ENCODE measurements at places on chromosomes 3 and 15. TPM values are rescaled to one million over a fixed set of nuclear protein-coding genes. Genes with fewer than 3 reads are reported as not detected.

The RHCG gene
- total RNA-seq: not detected

The PLCB2 gene
- 70.7 TPM for total RNA-seq

- no peak overlapping the region for H3K27ac ChIP-seq
- DNase-seq: no peak
- H3K27me3 ChIP-seq: no peaks in the 10 kb centered on the region
- peaks cover 37% of the 10 kb centered on the region for H3K4me1 ChIP-seq
- no peak overlapping the region for H3K4me3 ChIP-seq
- H3K36me3 ChIP-seq: peaks cover 2% of the 10 kb centered on the region
Observed at GRCh38 chr3:57793737-57794187, 37.7 kb downstream of the SLMAP start.

- H3K4me3 ChIP-seq: no peak overlapping the region
- no peaks in the 10 kb centered on the region for H3K27me3 ChIP-seq
- no peak overlapping the region for H3K27ac ChIP-seq
- DNase-seq: no peak
- H3K4me1 ChIP-seq: peaks cover 17% of the 10 kb centered on the region
Observed at GRCh38 chr15:63837032-63837431, 3.3 kb upstream of the HERC1 start.

GRCh38 chr15:77497110-77497737 lies 76.5 kb downstream of the HMG20A start:
- H3K4me1 ChIP-seq: peaks cover 17% of the 10 kb centered on the region
- no peak overlapping the region for H3K4me3 ChIP-seq
- no peak for DNase-seq
- H3K36me3 ChIP-seq: no peaks in the 10 kb centered on the region
- no peaks in the 10 kb centered on the region for H3K27me3 ChIP-seq
- no peak overlapping the region for H3K27ac ChIP-seq

All from activated CD4-positive, alpha-beta memory T cell treated with anti-CD3 and anti-CD28 coated beads for 36 hours (primary cell).